Activated B cell treated with CpG ODN at 0.5 μM for 24 hours (primary cell): ENCODE measurements at places on chromosomes 12 and 14.

DNA sequence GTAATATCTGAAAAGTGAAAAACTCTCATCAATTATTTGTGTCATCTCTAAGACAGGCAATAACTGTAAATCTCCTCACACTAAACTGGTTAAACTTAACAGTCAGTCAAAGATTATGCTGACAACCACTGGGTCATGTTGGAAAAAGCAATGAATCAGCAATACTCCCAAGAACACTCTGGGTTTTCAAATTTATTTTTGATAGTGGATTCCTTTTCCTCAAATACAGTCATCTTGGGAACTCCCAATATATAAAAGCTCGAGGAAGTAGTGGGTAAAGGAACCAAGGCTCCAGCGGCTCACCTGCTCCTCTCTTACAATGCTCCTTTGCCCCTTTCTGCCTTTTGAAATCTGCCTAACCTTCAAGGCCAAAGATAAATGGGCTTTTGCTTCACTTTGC, 70.0 kb downstream of the ARMH4 start:
- DNase-seq = no peak

GRCh38 chr12:80413462-80413861, 30.6 kb upstream of the PTPRQ start:
- DNase-seq = no peak

- DNase-seq = no peak
These were observed 33.3 kb upstream of the BEGAIN start for GRCh38 chr14:100620255-100621100.

DNA sequence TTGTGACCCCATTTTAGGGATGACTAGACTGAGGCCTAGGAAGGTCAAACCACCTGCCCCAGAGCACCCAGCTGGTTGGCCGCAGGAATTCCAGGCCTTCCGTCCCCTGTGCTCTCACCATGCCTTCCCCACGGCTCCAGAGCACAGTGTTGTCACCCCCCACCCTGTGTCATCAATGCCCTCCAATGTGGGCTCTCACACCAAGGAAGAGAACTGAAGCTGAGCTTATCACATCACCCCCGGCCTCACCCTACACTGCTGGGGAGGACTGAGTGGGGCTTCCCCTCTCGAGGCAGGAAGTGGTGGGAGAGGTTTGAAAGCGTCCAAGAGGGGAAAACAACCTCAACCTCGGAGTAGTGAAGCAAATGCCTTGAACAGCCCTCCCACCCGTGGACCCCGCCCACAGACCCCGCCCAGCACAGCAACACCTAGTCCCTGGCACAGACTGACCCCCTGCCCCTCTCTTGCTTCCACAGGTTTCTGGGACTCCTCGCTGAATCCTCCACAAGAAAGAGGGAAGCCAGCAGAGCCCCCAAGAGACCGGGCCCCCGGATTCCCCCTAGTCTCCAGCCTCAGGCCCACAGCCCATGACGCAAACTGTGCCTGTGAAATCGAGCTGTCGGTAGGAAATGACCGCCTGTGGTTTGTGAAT, 97.2 kb downstream of the LGMN start:
- DNase-seq = peak; percentile 69

GRCh38 chr14:90674043-90674670, 142.1 kb downstream of the TTC7B start:
- DNase-seq = no peak

GRCh38 chr14:92499234-92499633, 14.3 kb upstream of the RIN3 start:
- DNase-seq = no peak

DNA sequence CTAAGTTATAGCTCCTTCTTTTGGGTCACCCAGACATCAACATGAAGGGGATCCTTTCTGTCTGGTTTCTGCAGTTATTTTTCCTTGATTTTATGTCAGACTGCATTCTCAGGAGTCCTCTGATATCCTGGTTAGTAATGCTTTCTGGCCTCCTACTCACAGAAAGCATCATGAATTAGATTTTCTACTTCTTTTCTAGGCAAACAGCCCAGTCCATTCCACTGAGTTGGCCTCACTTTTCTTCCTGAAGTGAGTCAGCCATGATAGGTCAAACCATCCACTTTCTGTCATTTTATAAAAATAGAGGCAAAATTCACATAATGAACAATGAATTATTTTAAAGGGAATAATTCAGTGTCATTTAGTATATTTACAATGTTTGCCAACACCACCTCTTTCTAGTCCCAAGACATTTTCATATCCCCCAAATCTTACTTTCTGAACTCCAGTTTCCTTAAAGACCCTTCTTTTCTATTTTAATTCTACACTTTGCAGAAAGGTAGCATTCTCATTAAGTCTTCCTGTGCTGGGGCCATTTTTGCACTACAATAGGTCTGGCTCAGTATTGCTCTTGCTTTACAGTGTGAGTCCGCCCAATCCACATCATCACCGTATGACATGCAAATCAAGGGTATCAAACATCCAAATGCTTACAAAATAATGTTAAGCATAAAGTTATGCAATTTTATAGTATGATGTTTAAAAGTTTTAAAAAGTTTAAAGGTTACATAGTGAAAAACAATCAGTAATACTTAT, 95.1 kb downstream of the UNC79 start:
- DNase-seq = no peak

GRCh38 chr12:12561371-12562015, 1.2 kb downstream of the DUSP16 start:
- DNase-seq = peak; percentile 41

- DNase-seq = no peak
These were observed 8.8 kb downstream of the IKBIP start for GRCh38 chr12:98635657-98636323.

- DNase-seq = no peak
These were observed 161.5 kb downstream of the ETV6 start for GRCh38 chr12:11811008-11811407.
